ENCODE measurements at places on chromosomes 7 and 10.

DNA sequence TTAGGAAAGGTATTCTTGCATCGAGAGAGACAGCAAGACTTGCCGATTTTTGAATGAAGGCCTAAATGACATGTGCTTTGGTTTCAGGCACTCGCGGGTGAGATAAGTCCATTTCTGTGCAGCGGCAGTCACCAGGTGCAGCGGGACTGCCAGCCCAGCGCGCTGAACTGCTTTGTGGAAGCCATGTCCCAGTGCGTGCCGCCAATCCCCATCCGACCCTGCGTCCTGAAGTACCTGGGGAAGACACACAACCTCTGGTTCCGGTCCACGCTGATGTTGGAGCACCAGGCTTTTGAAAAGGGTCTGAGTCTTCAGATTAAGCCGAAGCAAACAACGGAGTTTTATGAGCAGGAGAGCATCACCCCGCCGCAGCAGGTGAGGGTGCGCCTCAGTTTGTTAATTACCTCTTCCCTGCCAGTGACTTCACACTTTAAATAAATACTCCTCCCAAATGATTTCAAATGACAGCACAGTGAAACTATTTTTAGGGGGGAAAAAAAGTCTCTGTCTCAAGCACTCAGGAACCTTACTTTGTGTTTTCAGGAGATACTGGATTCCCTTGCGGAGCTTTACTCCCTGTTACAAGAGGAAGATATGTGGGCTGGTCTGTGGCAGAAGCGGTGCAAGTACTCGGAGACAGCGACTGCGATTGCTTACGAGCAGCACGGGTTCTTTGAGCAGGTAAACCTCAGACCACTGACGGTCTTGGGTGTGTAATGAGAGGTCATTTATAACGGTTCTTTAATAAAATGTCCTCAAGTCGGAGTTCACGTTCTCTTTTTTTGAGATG lies 98.3 kb downstream of the TRRAP start:
- DNase-seq = no peak

DNA sequence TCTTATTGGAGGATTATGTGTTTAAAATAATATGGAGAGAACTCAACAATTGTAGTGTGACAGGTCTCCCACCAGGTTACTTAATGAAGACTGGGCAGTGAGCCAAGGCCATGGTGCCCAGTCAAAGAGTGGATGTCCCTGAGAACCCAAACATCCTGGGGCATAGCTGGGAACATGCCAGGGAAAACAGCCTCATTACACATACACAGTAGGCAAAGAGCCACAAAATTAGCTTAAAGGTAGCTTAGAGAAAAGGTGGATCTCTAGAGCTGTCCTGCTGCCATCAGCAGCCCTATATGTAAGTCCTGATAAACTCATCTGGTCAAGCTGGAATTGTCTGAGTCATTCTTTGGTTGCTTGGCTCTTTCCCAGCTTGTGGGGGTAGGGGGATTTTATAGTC lies 287.8 kb downstream of the PHF14 start:
- DNase-seq = peak; percentile 15

GRCh38 chr10:129658376-129659072 lies 191.5 kb downstream of the MGMT start:
- no peak for DNase-seq

GRCh38 chr10:109029870-109030269 lies 893.4 kb downstream of the XPNPEP1 start:
- no peak for DNase-seq

DNA sequence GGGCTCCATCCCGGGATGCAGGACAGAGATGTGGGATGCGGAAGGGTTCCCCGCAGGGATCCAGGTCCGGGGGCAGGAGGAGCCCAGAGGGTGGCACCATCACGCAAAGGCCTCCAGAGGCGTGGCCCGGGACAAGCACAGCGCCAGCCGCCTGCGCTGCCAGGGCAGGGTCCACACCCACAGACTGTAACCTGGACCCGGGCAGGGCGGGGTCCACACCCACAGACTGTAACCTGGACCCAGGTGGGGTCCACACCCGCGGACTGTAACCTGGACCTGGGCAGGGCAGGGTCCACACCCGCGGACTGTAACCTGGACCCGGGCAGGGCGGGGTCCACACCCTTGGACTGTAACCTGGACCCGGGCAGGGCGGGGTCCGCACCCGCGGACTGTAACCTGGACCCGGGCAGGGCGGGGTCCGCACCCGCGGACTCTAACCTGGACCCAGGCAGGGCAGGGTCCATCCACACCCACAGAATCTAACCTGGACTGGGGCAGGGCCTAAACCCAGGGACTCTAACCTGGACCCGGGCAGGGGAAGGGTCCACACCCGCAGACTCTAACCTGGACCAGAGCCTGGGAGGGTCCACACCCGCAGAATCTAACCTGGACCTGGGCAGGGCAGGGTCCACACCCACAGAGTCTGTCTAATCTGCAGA lies 37.5 kb upstream of the SUN1 start:
- no peak for DNase-seq

DNA sequence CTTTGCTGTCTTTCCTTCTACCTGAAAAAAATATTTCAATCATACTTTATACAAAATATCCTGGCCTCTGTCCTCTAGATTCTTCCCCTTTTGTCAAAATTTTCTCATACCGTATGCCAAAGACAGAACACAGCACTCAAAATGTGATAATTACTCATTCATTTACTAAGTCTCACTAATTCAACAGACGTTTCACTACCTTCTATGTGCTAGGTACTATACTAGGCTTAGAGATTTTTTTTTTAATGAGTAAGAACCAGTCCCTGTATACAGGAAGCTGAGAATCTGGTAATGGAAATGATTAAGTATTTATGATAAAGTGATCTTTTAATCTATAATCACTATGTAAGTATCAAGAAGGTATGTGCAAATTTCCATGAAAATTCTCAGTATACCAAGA lies 128.0 kb downstream of the ELAPOR2 start:
- DNase-seq = no peak

GRCh38 chr10:95249467-95249866 lies 41.3 kb downstream of the PDLIM1 start:
- DNase-seq = no peak

- DNase-seq = no peak
Observed at GRCh38 chr10:26318672-26319071, 102.1 kb downstream of the GAD2 start.

- DNase-seq = no peak
Observed at GRCh38 chr10:72690071-72690755, 1.7 kb upstream of the MCU start.

DNA sequence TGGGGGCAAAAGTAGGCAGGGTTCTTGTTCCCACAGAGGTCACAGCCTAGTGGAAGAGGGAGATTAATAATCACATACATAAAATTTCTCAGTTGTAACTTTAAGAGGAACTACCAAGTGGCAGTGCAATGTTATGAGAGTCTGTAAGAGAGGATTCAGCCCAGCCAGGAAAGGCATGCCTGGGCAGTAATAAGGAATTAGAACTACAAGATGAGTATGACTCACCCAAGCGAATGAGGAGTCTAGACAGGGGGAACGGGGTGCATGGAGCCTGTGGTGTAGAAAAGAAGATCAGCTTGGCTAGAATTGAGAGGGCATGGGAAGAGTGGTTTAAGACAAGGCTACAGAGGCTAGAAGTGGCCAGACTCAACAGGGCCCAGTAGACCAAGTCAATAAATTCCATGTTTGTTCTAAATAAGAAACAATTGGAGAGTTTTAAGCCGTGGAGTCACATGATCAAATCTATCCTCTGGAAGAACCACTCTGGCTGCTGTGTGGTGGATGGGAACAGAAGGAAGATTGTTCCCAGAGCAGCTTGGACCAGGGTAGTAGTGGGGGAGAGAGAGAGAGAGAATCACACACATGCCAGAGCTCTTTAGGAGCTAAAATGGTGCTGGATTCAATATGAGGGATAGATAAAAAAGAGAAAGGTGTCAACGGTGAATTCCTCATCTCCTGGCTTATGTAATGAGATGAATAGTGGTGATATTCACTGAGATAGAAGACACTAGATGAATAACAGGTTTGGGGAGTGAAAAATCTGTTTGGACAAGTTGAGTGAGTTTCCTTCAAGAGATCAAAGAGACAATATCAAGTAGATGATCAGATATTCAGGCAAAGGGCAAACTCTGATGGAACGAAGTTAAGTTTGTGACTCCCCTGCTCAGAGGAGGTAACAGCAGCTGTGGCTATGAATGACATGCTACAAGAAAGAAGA lies 265.1 kb downstream of the FGFR2 start:
- DNase-seq = no peak

GRCh38 chr10:101145750-101146391 lies 14.8 kb downstream of the TLX1 start:
- DNase-seq = no peak

- DNase-seq = no peak
Observed at GRCh38 chr10:109647627-109648026, 275.7 kb downstream of the XPNPEP1 start.

DNA sequence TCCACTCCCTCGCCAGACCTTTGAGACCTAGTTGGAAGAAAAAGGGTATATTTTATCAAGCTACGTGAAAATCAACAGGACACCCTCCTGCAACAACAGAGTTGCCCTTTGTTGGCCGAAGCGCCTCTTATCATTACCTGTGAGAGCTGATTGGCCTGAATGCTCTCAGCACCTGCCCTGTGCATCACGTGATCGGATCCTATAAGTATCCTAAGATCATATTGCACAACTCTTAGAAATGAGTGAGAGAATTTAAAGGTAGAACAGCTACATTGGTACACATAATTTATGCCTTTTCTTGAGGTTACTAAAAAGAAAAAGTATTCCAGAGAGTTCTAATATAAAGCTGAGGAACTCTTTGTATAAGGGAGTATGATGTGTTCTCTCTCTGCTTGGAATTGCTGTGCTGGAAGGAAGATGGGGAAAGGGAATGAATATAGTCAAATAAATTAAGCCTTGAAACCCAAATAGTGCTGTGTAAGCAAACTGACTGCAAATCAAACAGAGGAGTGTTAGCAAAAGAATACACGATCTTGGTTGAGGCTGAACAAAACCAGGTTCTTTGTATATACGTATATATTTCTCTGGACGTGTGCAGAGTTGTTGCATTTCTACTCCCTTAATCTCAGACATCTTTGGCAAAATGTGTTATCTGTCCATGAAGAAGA lies 69.3 kb downstream of the LRRC4 start:
- DNase-seq = no peak

DNA sequence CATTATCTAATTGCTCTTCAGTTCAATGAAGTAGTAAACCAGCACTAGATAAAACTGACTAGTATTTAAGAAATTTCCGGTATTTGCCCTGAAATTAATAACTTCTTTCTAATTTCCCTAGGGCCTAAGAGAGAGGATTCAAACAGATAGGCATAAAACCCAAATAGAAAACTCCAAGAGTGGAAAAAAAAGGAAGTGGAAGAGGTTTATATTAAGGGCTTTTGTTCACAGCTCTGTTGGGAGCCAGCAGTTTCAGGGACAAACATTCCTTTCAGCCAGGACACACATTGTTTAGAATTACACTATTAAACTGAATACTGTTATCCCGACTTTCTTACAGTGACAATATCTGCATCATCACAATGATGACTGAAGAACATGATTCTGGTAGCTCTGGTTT lies 3.6 kb downstream of the ODAD2 start:
- peak; percentile 61 for DNase-seq

- DNase-seq = no peak
Observed at GRCh38 chr7:28054531-28055160, 125.9 kb downstream of the JAZF1 start.

DNA sequence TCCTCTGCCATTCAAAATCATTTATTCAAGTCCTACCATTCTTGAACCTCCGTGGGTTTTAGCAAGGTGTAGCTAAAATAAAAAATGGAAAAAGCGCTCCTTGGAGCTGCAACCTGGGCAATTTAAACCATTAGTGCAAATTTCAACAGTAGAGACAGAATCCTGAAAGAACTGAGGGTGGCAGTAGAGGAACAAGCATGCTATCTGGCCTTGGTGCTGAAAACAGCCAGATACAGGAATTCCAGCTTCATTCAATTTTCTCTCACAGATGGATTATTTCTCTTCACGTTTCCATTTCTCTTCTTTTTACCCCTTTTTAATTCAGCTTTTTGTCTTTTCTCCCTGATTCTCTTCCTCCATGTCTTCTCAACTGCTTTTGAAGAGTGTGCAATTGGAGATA lies 77.7 kb downstream of the OTUD1 start:
- peak; percentile 32 for DNase-seq

- DNase-seq = peak; percentile 36
Observed at GRCh38 chr10:34985823-34986222, 104.3 kb downstream of the CUL2 start.

DNA sequence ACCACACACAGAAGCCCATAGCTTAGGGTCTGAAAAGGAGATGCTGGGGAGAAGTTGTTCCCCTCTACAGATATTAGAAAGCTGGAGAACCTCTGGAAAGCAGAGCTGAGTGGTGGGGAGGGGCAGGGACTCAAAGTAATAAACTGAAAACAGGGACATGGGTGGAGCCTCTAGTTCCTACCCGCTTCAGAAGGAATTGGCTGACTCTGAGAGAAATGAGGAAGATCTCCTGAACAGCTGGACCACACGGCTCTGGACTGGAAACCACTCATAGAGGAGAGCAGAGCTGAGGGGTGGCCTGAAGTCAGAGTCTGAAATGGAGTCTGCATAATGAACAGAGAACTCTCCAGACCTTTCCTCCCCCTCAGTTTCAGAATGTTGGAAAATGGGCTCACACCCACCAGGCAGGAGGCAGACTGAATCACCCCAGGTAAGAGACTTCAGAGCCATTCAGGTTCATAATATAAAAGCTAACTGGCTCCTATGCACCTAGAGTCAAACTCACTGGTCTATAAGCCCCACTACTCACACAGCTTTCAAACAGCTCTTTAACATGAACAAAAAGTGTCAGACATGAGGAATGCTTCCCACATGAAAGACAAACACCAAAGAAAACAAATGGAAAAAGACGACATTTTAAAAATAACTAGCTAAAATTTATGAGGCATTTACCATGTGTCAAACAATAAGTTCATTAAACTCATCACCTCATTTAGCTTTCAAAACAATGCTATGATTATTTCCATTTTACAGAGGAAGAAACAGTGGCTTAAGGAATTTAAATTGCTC lies 68.1 kb downstream of the RNF216 start:
- DNase-seq = no peak
